ENCODE measurements at places on chromosomes 5 and 9.

DNA sequence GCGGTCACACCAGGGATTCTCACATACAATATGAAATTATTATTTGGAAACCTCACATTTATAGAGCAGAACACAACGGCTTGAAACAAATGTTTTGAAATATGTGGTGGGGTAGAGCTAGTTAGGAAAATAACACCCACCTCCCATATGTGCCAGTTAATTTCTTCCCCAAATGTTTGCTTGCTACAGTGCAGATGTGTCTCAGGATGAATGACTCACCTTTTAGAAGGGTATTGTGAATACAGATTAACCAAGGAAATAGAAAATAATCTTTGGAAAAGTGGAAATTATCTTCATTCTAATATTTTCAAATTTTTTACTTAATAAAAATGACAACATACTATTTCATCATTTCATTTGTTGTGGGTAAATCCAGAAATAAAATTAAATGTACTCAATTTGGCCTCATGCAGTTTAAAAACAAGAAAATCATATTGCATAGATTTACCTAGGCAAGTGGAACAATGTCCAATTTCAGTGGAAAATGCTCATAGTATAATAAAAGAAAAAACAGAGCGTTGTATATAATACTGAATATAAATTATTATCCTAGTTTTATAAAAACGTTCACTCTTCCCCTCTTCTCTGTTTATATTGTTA, 39.3 kb upstream of the RICTOR start:
- H3K36me3 ChIP-seq = peaks cover 34% of the 10 kb centered on the region
- no peak overlapping the region for H3K4me3 ChIP-seq
- peaks cover 34% of the 10 kb centered on the region for H3K4me1 ChIP-seq
- peak overlapping the region; percentile 22 for H3K27ac ChIP-seq
- no peaks in the 10 kb centered on the region for H3K27me3 ChIP-seq

GRCh38 chr9:95181226-95181818, 136.2 kb downstream of the FANCC start:
- H3K4me1 ChIP-seq = no peaks in the 10 kb centered on the region
- peaks cover 1% of the 10 kb centered on the region for H3K36me3 ChIP-seq

GRCh38 chr5:162911873-162912272, 525.5 kb upstream of the CCNG1 start:
- no peaks in the 10 kb centered on the region for H3K36me3 ChIP-seq
- no peaks in the 10 kb centered on the region for H3K4me1 ChIP-seq
- H3K4me3 ChIP-seq = no peak overlapping the region
- no peaks in the 10 kb centered on the region for H3K27me3 ChIP-seq
- no peak for DNase-seq

DNA sequence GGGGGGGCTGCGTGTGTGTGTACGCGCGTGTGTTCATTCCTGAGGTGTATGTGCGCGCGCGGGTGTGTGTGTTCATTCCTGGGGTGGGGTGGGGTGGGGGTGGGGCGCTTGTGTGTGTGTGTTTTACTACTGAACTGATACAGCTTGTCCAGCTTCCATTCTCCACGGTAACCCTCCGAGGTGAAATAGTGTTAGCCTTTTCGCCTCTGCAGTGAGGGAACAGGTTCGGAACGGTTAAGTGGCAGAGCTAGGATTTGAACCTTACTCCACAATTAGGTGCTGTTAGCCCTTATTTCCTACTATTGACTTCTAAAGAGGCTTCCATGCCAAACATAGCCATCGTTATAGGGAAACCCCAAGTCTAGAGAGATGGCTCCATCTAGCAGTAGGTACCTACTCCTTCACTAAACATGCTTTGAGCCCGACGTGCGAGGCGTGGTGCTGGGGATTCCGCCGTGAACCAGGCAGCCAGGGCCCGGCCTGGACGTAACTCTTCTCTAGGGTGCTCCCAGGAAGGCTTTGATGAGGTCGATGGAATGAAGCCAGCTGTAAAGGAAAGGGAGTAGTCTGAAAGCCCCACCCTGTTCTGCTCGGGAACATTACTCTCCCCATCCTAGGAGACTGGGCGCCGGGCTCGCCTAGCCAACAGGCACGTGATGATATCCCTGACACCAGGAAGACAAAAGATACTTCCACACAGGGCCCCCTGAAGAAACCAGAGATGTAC, 782 bp upstream of the SKP1 start:
- H3K27me3 ChIP-seq = no peaks in the 10 kb centered on the region
- peak overlapping the region; percentile 96 for H3K4me3 ChIP-seq
- peaks cover 13% of the 10 kb centered on the region for H3K36me3 ChIP-seq
- no peak for DNase-seq
- peaks cover 24% of the 10 kb centered on the region for H3K4me1 ChIP-seq

DNA sequence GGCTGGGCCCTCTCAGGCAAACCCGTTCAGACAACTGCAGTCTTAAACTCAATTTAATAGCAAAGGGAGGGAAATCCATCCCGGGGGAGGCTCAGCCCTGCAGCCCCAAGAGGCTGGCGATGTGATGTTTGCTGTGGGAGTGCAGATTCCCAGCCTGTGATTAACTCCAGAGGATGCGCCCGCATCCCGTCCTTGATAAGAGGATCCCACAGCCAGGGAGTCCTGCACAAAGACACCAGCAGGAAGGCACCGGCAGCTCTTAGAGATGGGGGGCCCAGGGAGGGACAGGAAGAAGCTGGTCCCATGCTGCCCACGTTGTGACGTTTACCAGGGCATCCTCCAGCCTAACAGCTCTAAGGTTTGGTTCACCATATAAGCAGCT, 64.7 kb downstream of the MRPL36 start:
- H3K4me3 ChIP-seq = no peak overlapping the region
- H3K27ac ChIP-seq = no peak overlapping the region

DNA sequence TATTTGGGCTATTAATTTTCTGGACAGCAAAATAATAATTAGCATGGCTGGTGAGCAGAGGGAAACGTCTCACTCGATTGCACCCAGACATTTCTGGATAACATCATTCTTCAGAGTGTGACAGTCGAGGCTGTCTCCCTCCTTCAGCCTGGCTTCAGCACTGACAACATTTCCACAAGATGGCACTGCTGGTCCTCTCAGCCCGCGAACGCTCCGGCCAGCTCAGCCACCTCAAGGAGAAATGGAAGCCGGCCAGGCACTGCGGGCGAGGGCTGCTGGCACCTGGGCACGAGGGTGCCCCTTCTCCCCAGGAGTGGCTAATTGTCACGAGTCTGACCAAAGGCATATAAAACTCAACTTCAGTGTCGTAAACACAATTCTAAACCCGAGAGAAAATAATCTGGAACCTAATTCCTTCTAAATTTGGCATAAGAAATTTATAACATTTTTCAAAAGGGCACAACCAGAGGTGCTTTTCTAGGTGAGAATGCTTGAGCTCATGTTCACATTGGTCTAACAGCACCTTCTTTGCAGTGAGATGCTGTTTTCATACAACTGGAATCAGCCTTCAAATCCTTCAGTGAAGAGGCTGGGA, 65.9 kb downstream of the DAP start:
- H3K27ac ChIP-seq = no peak overlapping the region
- peak; percentile 56 for DNase-seq
- H3K4me3 ChIP-seq = no peak overlapping the region
- H3K27me3 ChIP-seq = no peaks in the 10 kb centered on the region

DNA sequence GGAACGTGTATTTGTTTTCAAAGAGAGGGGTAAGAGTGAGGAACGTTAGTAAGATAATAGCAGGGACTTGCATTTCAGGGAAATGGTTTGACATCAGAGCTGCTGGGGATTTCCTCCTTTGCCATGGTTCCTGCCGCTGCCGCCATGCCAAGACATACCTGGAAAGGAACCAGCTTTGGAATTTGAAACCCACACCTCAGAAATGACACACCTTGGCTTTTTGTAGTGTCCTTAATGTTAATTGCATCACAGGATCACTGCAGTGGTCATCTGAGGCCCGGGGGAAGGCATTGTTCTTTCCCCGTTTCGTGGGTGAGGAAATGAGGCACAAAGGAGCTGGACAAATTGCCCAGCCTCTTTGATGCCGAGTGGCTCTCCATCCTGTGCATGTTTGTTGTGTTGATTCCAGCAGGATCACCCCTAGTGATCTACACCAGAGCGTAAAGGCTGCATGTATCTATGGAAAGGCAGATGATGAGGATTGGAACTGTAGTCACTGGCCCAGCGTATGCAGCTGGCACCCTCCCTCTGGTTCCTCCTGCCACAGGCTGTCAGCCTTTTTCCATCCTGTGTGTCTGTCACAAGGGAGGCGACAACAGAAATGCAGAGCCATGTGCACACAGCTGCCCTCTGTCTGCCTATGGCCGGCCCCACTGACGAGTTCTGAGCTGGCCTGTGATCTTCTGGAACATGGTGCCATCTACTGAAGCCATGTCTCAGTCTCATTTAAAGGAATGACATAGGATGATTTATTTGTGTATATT, 37.8 kb downstream of the SLC46A2 start:
- no peak overlapping the region for H3K27ac ChIP-seq
- no peak overlapping the region for H3K4me3 ChIP-seq
- no peaks in the 10 kb centered on the region for H3K27me3 ChIP-seq
- peaks cover 4% of the 10 kb centered on the region for H3K36me3 ChIP-seq
- no peak for DNase-seq
- H3K4me1 ChIP-seq = peaks cover 1% of the 10 kb centered on the region

GRCh38 chr9:123361086-123361730, 5.2 kb downstream of the CRB2 start:
- no peaks in the 10 kb centered on the region for H3K36me3 ChIP-seq
- peaks cover 3% of the 10 kb centered on the region for H3K4me1 ChIP-seq
- DNase-seq = no peak
- peaks cover 4% of the 10 kb centered on the region for H3K27me3 ChIP-seq
- H3K4me3 ChIP-seq = no peak overlapping the region
- no peak overlapping the region for H3K27ac ChIP-seq

DNA sequence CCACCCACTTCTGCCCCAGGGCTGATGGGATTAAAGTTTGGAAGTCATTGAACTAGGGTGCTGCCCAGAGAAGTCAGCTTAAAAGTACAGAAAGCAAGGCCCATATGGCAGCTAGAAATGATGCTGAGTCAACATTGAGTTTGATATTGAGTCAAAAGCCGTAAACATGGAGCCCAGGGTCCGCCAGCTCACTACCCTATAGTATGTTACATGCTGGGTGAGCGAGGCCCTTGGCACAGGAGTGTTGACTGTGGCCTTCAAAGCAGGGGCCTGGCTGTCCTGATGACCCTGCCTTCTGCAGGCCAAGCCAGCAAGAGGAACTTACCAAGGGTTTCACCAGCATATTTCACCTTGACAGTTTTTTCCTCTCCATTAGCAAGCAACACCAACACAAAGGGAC, 222.5 kb downstream of the GRIA1 start:
- no peak overlapping the region for H3K4me3 ChIP-seq
- DNase-seq = no peak
- H3K36me3 ChIP-seq = no peaks in the 10 kb centered on the region
- H3K27ac ChIP-seq = no peak overlapping the region

- H3K4me3 ChIP-seq = no peak overlapping the region
- H3K27me3 ChIP-seq = no peaks in the 10 kb centered on the region
- no peaks in the 10 kb centered on the region for H3K36me3 ChIP-seq
- DNase-seq = no peak
- H3K4me1 ChIP-seq = no peaks in the 10 kb centered on the region
- H3K27ac ChIP-seq = no peak overlapping the region
Measured at GRCh38 chr9:76255781-76256455, 138.3 kb downstream of the RFK start.

DNA sequence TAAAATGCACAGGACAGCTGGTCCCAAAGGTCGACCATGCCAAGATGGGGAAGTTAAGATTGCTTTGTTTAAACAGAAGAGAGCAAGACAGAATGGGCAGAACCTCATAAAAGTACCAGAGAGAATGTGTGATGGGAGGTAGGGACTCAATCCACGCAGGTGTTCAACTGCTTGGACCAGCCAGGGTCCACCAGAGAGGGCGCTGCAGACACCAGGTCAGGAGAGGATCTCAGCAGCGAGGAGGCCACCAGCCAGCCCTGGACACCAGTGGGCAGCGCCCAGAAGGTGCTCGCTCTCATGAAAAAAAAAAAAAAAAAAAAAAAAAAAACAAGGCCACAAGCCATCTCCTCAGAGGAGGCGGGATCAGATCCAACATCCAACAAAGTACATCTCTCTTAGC, 81.8 kb downstream of the SHC3 start:
- H3K27me3 ChIP-seq = no peaks in the 10 kb centered on the region
- no peak overlapping the region for H3K4me3 ChIP-seq
- no peak overlapping the region for H3K27ac ChIP-seq
- no peaks in the 10 kb centered on the region for H3K4me1 ChIP-seq

DNA sequence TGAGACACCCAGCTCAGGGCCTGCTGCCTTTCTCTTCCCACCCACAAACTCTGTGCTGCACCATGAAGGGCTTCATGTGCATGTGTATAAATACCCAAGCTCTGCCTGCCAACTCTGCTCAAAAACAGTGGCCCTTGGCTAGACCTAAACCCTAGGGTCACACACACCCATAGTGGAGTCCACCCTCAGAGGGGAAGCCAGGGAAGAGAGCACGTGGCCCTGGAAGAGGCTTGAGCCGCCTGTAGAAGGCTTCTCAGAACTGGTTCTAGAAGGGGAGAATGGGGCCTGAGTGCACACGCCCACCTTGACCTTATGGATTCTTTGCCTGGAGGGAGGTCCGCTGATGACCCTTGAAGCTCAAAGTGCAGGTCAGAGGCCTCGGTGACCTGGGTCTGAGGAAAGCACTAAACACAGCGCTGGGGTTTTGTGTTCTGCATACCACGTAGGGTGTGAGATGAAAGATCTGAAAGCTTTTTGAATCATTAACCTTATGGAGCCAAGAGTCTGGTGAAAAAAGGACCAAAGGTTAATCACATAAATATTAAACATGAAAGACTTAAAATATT, 60.6 kb downstream of the CYFIP2 start:
- no peak for DNase-seq
- H3K4me3 ChIP-seq = no peak overlapping the region
- peaks cover 40% of the 10 kb centered on the region for H3K4me1 ChIP-seq
- H3K27me3 ChIP-seq = no peaks in the 10 kb centered on the region
- H3K27ac ChIP-seq = peak overlapping the region; percentile 32
- H3K36me3 ChIP-seq = peaks cover 73% of the 10 kb centered on the region

- H3K27me3 ChIP-seq = peaks cover 2% of the 10 kb centered on the region
- H3K4me3 ChIP-seq = no peak overlapping the region
- H3K36me3 ChIP-seq = no peaks in the 10 kb centered on the region
Measured at GRCh38 chr5:122258241-122258640, 53.8 kb upstream of the SNCAIP start.

GRCh38 chr5:158313733-158314464, 455.0 kb upstream of the CLINT1 start:
- no peak overlapping the region for H3K27ac ChIP-seq
- no peaks in the 10 kb centered on the region for H3K36me3 ChIP-seq
- DNase-seq = no peak
- no peaks in the 10 kb centered on the region for H3K4me1 ChIP-seq
- H3K27me3 ChIP-seq = peaks cover 2% of the 10 kb centered on the region
- no peak overlapping the region for H3K4me3 ChIP-seq

- H3K36me3 ChIP-seq = no peaks in the 10 kb centered on the region
- H3K4me1 ChIP-seq = peaks cover 4% of the 10 kb centered on the region
- H3K4me3 ChIP-seq = no peak overlapping the region
- DNase-seq = no peak
- H3K27ac ChIP-seq = no peak overlapping the region
Measured at GRCh38 chr5:157947156-157947555, 88.2 kb upstream of the CLINT1 start.

DNA sequence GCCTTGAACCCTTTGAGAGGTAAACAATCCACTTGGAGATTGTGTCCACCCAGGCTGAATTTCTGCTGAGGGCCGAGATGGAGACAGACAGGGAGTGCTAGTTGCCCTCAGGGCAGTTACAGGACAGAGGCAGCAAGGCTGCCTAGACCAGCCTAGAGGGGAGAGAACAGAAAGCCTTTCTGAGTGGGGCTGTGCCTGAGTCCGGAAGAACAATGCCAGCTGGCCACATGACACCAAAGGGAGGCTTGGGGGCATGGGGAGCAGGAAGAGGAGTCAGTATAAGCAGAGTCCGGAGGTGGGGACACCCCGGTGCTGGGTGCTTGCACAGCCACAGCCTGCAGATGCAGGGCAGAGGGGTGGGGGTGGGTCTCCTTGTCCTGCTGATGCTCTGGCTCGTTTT, 145.7 kb downstream of the CFAP90 start:
- no peaks in the 10 kb centered on the region for H3K36me3 ChIP-seq
- no peaks in the 10 kb centered on the region for H3K4me1 ChIP-seq
- H3K27ac ChIP-seq = no peak overlapping the region

All from activated naive CD4-positive, alpha-beta T cell treated with anti-CD3 and anti-CD28 coated beads for 36 hours (primary cell).